Ascending aorta (tissue), 2 donors: ENCODE measurements at places on chromosomes 2 and 18.
A peak's percentile ranks its signal among the peaks of the same experiment; 100 is the strongest.

- no peaks in the 10 kb centered on the region for H3K27me3 ChIP-seq
- DNase-seq, result no peak
- H3K27ac ChIP-seq, result no peak overlapping the region
- H3K4me1 ChIP-seq, result no peaks in the 10 kb centered on the region
- no peaks in the 10 kb centered on the region for H3K36me3 ChIP-seq
- H3K4me3 ChIP-seq, result no peak overlapping the region
Observed at GRCh38 chr18:34511435-34511834, 198.7 kb upstream of the DTNA start.

DNA sequence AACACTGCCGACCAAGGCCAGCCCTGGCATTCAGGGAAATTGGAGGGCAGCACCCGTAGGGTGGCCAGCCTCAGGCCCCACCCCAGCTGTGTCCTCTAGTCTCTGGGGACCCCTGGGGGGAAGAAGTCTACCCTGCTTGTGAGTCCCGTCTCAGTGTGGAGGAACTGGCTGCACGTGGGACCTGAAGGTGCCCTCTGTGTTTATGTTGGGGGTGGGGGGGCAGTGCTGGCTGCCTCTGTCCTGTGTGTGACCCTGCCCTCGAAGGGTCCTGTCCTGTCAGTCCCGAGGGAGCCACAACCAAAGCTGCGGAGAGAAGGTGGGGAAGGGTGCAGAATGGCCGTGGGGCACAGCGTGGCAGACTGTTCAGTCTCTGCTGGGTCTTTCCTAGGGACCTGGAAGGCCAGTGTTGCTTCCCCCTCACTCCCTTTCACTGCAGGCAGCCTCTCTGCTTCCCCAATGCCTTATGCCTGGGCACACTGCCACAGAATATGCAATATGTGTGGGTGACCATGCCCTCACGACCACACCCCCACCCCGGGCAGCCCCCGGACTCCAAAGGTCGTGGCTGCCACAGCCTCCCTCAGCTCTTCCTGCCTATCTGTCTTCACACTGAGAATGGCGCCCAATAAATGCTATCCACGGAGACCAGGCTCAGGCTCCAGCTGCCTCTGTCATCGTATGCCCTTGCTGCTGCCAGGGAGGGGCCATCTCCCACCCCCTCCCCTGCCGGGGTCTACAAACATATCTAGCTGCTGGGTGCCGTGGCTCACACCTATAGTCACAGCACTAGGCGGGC lies 33.3 kb upstream of the SLC35F6 start:
- no peak overlapping the region for H3K27ac ChIP-seq
- H3K4me1 ChIP-seq, result no peaks in the 10 kb centered on the region
- no peak for DNase-seq
- no peaks in the 10 kb centered on the region for H3K27me3 ChIP-seq

GRCh38 chr2:222736301-222736700 lies 64.8 kb downstream of the MOGAT1 start:
- H3K4me3 ChIP-seq, result no peak overlapping the region
- no peak overlapping the region for H3K27ac ChIP-seq
- no peak for DNase-seq
- no peaks in the 10 kb centered on the region for H3K36me3 ChIP-seq
- H3K4me1 ChIP-seq, result peaks cover 15% of the 10 kb centered on the region
- no peaks in the 10 kb centered on the region for H3K27me3 ChIP-seq

- no peaks in the 10 kb centered on the region for H3K27me3 ChIP-seq
- H3K4me3 ChIP-seq, result no peak overlapping the region
- H3K36me3 ChIP-seq, result no peaks in the 10 kb centered on the region
- no peak for DNase-seq
Observed at GRCh38 chr2:128311216-128311754, 7.4 kb downstream of the HS6ST1 start.

GRCh38 chr2:5986801-5987787 lies 294.9 kb downstream of the SOX11 start:
- no peaks in the 10 kb centered on the region for H3K36me3 ChIP-seq
- H3K27ac ChIP-seq, result no peak overlapping the region
- H3K27me3 ChIP-seq, result no peaks in the 10 kb centered on the region
- H3K4me1 ChIP-seq, result no peaks in the 10 kb centered on the region
- no peak overlapping the region for H3K4me3 ChIP-seq

DNA sequence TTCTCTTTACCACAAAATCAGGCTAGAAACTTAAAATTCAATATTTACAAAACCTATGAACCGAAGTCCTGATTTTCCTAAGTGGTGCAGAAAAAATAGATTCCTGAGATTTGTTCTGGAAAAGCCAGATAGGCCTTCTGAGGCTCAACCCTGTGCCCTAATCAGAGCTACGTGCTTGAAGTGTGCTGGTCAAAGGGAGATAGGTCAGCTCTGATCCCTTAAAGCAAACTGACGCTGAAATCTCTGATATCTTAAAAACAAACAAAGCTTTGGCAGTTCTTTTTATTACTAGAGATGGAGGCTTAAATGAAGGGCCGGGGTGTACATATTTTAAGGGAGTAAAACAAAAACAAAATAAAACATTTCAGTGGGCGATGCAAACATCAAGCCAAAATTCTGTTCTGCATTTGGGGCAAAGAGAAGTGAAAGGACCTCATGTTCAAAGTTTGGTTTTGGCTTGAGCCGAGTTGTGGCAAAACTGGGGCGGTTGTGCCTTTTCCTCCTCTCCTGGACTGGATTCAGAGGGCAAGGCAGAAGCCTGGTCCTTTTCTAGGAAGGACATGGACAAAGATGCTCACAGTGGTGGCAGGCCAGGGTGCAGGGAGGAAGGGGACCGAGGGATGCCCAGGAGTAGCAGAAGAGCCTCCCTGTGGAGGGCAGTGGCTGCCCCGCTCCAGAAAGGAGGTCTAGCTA lies 295.0 kb downstream of the CDCA7 start:
- H3K27me3 ChIP-seq, result no peaks in the 10 kb centered on the region
- no peaks in the 10 kb centered on the region for H3K36me3 ChIP-seq
- no peak for DNase-seq
- H3K4me3 ChIP-seq, result no peak overlapping the region
- H3K27ac ChIP-seq, result peak overlapping the region; percentile 2

DNA sequence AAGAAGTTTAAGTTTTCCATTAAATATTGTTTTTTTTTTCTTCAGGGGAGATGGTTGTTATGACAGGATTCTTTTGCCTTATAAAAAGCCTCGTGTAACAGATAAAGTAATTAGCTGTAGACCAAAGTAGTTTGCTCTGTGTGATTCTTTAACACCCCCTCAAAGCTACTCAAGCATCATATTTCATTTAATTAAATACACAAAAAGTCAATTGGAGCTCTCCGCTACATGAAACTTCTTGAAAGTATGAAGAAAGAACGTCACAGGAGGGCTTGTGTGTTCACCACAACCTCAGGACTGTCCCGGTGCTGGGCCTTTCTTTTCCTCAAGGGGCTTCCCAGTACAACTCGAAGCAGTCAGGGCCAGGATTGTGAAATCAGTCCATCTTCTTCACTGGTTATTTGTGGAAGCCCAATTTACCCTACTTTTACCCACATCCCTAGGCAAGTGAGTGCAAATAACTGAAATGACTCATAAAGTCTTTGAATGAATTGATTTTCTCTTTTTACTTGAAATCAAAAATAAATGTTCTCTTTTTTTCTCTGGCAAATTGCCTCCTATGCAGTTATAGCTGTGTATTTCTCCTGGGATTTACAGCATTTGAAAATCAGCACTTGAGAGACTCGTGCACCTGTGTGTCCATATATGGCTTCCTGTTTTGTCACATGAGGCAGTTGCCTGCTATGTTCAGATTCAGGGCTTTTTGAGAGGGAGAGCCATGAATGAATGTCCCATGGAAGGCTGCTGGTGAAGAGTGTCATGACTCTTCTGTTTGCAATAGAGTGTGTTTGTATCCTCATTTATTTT lies 48.6 kb downstream of the LINC00305 start:
- H3K4me3 ChIP-seq, result no peak overlapping the region
- no peak for DNase-seq
- H3K36me3 ChIP-seq, result no peaks in the 10 kb centered on the region
- no peak overlapping the region for H3K27ac ChIP-seq

GRCh38 chr2:118580107-118580506 lies 267.3 kb downstream of the EN1 start:
- no peak for DNase-seq
- H3K27me3 ChIP-seq, result no peaks in the 10 kb centered on the region
- H3K27ac ChIP-seq, result no peak overlapping the region
- no peak overlapping the region for H3K4me3 ChIP-seq
- H3K4me1 ChIP-seq, result no peaks in the 10 kb centered on the region
- no peaks in the 10 kb centered on the region for H3K36me3 ChIP-seq

- H3K27me3 ChIP-seq, result no peaks in the 10 kb centered on the region
- H3K27ac ChIP-seq, result no peak overlapping the region
- no peak overlapping the region for H3K4me3 ChIP-seq
- DNase-seq, result no peak
- H3K36me3 ChIP-seq, result no peaks in the 10 kb centered on the region
Observed at GRCh38 chr2:111161971-111162370, 41.3 kb downstream of the BCL2L11 start.

DNA sequence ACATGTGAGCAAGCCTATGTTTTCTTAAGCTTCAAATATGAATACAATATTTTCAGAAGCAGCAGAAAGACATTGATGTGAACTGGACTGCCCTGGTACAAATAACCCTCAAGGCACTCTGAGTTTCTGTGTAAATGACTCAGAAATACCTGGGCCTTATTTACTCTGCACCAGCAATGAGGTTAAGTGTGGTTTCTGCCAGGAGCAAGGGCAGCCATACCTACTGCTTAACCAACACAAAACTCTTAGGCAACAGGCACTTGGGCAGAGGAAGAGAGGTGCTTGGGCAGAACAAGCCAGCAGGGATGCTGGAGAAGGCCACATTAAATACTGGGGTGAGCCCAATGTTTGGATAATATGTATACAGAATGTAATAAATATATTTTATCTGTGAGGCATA lies 29.4 kb upstream of the ARL5A start:
- no peak for DNase-seq
- no peak overlapping the region for H3K27ac ChIP-seq
- H3K4me1 ChIP-seq, result no peaks in the 10 kb centered on the region

DNA sequence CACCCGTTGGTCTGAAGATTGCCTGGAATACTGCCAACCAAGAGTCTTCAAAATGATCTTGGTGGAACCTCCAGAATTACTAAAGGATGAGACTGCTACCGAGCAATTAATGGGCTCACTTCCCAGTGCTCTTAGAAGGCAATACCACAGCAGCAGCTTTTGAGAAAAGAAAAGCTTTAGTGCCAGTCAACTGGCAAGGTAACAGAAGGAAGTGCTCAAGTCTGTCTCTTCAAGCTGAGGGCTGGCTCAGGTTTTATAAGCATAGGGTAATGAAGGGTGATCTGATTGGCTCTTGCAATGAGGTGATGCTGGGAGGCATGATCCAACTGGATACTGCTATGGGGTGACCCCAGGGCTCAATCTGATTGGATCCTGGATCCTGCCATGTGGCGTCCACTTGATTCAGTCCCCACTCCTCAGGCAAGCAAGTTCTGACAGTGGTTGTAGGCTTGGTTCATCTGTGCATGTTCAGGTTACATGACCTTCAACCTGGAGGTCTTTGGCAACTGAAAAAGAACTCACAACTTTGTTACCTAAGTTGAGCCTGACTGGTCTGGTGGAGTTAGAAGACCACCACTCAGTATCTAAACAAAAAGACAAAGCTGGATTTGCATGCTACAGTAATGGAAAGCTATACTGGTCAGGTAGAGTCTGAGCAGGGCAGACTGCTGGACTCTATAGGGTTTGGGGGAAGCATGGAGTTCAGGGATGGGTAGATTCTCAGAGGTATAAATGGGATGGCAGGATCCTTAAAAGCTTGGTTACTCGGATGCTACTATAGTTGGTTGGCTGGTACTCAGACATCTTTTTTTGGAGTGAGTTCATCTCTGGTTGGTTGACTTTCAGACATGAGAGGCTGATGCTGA lies 14.0 kb upstream of the RIF1 start:
- H3K4me3 ChIP-seq, result no peak overlapping the region
- no peak for DNase-seq
- H3K36me3 ChIP-seq, result no peaks in the 10 kb centered on the region
- H3K4me1 ChIP-seq, result no peaks in the 10 kb centered on the region
- H3K27ac ChIP-seq, result no peak overlapping the region
- H3K27me3 ChIP-seq, result no peaks in the 10 kb centered on the region

DNA sequence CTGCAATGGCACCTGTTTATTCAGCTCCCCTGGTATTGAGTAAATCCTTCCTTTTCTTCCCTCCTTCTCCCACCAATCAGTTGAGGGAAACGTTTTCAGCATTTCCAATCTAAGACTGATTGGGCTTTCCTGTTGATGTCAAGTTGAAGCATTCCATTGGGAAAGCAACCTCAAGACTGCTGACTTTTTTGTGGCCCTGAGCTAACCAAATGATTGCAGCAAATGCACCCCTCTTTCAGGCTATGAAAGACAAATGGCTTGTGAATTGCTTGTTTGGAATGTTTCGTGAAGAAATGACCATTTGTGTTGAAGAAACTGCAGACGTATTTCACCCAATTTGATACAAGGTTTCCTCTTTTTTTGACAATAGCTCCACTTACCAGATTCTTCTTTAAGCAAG lies 303.5 kb downstream of the EPHA4 start:
- no peak for DNase-seq
- no peaks in the 10 kb centered on the region for H3K4me1 ChIP-seq
- H3K27ac ChIP-seq, result no peak overlapping the region
- H3K27me3 ChIP-seq, result no peaks in the 10 kb centered on the region

DNA sequence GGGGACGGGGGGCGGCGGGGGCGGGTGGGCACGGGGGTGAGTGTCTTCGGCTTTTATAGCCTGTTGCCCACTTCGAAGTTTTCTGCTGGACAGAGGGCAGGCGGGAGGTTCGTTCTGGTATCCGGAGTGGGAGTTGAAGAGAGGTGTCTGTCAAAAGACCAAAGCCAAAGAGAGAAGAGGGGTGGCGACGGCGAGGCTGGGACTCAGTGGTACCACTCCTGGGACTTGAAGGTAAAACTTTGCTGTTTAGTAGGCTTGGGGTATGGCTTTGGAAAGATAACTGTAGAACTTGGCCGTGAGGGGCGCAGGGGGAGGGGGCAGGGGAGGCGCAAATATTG lies 215.8 kb upstream of the DTNA start:
- peak overlapping the region; percentile 70 for H3K4me3 ChIP-seq
- no peaks in the 10 kb centered on the region for H3K27me3 ChIP-seq
- H3K36me3 ChIP-seq, result no peaks in the 10 kb centered on the region

GRCh38 chr2:233807215-233807865 lies 29.2 kb downstream of the MROH2A start:
- no peaks in the 10 kb centered on the region for H3K27me3 ChIP-seq
- no peaks in the 10 kb centered on the region for H3K4me1 ChIP-seq
- no peak overlapping the region for H3K27ac ChIP-seq
- H3K36me3 ChIP-seq, result no peaks in the 10 kb centered on the region
